ENCODE measurements at places on chromosomes 13 and 19.

DNA sequence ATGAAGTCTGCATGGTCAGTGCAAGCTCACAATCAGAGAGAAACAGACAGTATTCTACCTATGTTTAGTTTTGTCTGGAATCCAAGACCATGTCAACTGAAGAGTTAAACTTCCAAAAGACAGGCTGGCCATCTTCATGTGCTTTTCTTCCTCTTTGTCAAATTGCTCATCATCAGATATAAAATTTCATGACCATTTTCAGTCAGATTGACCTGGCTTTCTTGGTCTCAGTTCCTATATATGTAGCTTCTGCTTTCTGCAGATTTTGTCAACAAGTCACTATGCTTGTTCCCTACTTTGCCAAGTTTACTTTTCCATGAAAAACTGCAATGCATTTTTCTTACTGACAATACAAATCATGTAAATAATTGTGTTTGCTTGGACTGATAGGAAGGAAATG, 13.9 kb downstream of the SLC46A3 start:
- DNase-seq, result no peak

- DNase-seq, result no peak
Measured at GRCh38 chr19:47865166-47865565, 6.1 kb downstream of the TPRX2 start.

DNA sequence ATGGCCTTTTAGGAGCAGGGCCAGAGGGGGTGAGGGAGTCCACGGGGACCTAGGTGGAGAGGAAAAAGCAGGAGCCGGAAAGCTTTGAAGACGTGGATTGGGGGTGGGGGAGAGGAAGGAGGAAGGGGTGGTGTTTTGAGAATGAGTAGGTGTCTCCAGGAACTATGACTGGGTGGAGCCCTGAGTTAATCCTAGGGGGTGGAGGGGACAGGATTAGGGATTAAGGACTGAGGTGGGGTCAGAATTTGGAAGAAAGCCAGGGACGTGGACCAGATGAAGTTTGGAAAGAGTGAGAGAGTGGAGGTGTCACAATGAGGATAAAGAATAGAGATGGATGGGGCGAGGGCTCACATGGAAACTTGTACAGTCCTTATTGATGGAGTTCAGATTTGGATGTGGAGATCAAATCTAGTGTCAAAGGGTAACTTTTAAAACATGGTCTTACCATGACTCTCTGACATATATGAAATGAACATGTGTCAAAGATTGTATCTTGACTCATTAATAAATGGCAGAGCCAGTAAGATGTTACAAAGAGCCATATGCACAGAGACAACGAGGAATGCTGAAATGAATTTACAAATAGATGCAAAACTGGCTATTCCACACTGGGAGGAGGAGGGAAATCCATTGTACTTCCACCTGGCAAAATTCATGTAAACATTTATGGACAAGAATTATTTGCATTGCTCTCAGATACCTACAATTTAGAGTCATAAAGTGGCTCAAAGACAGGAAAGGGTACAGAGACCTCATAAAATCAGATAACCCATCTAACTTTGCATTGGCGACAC, 1.7 kb upstream of the KLK13 start:
- no peak for DNase-seq

DNA sequence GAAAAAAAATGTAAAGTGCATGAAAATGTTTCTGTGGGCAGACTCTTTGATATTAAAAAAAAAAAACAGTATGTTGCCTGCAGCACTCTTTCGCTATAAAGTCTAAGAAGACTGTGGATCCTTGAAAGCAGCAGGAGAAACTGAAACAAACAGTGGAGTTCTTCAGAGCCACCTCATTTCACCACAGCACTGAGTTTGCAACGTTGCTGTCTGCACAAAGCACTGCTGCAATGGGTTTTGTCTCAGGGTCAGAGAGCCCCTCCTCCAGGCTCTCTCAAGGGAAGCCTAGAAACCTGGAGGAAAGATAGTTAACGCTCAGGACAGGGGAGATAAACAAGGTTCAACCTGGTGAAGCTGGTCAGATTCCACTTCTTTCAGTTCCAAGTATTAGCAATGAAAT, 248.7 kb downstream of the EFNB2 start:
- no peak for DNase-seq

GRCh38 chr13:23147827-23148226, 33.0 kb upstream of the SGCG start:
- no peak for DNase-seq

- no peak for DNase-seq
Measured at GRCh38 chr13:83880275-83881139, 1.8 kb downstream of the SLITRK1 start.

Measured in stimulated activated CD8-positive, alpha-beta memory T cell treated with anti-CD3 and anti-CD28 coated beads, Interleukin-7, amount 100 ng/mL, for 1 hour (primary cell).